ENCODE measurements at places on chromosomes 12 and 14.

DNA sequence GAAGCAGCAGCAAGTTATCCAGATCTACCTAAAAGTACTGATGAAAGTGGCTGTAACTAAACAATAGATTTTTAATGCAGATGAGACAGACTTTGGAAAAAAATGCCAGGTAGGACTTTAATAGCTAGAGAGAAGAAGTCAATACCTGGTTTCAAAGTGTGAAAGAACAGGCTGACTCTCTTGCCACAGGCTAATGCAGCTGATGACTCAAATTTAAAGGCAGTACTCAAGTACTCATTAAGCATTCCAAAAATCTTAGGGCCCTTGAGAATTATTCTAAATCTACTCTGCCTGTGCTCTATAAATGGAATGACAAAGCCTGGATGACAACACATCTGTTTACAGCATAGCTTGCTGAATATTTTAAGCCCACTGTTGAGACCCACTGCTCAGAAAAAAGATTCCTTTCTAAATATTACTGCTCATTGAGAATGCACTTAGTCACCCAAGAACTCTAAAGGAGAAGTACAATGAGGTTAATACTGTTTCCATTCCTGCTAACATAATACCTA, 68.6 kb upstream of the SYT1 start:
- DNase-seq = no peak

DNA sequence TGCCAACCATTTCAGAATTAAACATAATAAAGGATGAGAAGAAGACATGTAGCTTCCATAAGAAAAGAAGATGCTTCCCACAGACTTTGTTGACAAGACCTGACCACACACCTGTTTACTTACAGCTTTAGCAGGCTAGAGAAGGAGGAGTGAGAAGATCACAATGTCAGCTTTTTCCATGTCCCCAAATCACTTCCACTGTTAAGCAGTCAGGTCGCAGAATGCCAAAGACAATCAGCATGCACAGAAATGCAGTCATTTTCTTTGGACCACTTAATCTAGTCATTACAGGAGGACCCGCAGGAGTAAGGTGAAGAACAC, 314.9 kb downstream of the SSPN start:
- DNase-seq = no peak

DNA sequence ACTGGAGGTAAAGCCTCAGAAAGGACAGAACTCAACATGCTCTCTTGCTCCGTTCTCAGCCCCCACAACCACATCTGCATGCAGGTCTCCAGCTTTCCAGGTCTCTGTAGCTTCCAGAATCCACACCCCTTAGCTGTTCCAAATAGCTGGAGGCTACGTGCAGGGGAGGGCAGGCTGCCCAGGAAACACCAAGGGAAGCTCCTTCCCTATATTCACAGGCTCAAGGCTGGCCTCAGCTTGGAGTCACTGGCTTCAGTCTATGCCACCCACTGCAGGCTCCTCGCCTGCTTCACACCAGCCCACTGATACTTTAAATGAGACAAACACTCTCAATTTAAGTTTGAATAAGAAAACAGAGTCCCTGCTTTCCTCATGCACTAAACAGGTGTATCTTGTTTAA, 73.3 kb downstream of the ASCL4 start:
- no peak for DNase-seq

DNA sequence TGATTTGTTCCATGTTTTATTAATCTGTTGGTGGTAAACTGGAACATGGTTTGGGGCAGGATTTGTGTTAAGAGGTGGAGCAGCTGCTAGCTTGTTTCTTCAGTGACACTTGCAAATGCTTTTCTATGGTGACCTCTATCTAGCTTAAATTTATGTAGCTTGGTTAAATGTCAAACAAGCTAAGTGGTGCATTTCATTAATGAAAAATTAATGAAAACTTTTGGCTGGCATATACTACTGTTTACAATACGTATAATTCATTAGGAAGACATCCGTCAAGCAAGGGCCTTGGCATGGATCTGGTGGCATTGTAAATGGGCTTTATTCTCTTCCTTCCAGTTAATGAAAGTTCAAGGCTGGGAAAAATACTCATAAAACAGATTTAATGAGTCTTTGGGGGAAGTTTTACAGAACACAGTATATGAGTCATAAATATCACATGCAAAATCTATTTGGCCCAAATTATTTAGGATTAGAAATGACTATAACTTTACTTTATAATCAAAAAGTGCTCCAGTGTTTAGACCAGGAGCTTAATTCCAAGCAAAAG, 807.7 kb upstream of the SEL1L start:
- DNase-seq = no peak

GRCh38 chr14:76880449-76880848, 54.2 kb downstream of the LRRC74A start:
- no peak for DNase-seq

DNA sequence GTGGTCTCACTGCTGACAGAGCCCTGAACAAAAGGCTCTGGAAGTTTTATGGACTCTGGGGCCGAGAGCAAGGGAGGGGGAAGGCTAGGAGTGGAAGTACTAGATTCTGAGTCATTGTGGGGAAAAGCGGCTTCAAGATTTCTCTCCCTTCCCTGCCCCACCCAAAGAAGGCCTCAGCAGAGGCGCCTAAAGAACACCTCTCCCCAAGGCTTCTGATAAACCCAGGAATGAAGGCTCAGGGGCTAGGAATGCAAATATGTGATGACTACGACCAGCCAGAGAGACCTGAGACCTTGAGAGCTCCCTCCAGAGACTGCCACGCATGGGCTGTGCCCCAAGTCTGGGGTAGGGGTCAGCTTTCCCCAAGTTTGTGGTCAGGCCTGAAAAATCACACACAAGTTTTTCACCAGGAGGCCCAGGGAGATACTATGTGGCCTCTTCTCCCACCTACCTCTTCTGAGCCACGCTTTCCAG, 130.7 kb upstream of the HIF1A start:
- peak; percentile 100 for DNase-seq

GRCh38 chr12:20044351-20044750, 324.0 kb upstream of the PDE3A start:
- no peak for DNase-seq

GRCh38 chr14:93912782-93913181, 14.4 kb upstream of the FAM181A start:
- no peak for DNase-seq

DNA sequence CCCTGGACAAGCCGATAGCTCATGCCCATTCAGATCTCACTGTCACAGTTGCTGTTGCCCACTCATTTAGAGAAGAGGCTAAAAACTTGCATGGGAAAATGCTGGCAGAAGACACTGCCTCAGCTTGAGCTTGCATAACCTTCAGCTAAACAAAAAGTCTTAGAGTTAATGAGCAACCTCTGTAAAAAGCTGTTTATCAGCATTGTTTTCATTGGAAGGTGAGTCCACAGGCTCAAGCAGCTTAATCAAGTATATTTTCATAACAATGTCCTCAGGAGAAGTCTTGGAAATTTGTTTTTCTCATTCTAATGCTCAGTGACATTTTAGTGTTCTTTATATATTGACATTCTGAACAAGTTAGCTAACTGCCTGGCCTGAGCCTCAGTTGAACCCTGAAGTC, 872.9 kb downstream of the TMTC2 start:
- no peak for DNase-seq

- no peak for DNase-seq
These were observed 243.0 kb downstream of the TTC8 start for GRCh38 chr14:89067293-89067972.

GRCh38 chr12:112496496-112496895, 77.7 kb downstream of the PTPN11 start:
- no peak for DNase-seq

DNA sequence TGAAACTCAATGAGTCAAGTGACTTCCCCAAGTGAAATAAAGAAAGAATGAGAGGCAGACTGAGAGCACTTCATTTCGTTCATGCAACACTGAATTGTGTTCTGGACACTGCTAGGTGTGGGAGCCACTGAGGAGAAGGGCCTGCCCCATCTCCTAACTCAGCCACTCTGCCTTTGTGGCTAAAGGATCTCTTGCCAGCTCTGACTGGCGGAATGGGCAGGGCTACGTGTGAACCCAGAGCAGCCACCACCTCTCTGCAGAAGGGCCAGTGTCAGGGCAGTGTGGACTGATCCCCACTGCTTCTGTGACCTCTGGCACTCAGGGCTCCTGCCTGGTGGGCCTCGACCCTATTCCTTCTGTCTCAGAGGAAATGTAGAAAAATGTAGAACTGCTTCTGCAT, 46.5 kb upstream of the GZMB start:
- DNase-seq = no peak

DNA sequence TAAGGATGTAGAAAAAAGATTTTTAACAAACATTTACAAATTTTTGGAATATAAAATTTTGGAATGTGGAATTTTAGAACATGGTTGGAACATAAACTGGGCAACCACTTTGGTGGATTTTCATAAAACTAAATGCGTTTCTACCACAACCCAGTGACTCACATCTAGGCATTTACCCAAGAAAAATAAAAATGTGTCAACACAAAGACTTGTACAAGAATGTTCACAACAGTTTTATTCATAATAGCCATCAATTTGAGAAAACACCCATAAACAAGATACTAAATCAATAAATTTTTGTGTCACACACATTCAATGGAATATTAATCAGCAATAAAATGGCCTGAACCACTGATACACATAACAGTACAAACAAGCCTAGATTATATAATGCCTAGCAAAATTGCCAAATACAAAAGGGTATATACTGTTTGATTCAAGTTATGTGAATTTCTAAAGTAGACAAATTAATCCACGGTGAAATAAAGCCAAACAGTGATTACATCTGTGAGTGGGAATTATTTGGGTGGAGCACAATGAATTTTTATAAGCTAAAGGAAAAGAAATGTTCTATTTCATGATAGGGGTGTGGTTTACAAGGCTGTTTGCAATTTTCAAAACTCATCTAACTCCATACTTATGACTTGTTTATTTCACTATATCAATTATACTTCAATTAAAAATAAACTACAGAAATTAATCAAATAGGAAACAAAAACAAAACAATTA, 415.2 kb upstream of the OR4E1 start:
- DNase-seq = peak; percentile 15

DNA sequence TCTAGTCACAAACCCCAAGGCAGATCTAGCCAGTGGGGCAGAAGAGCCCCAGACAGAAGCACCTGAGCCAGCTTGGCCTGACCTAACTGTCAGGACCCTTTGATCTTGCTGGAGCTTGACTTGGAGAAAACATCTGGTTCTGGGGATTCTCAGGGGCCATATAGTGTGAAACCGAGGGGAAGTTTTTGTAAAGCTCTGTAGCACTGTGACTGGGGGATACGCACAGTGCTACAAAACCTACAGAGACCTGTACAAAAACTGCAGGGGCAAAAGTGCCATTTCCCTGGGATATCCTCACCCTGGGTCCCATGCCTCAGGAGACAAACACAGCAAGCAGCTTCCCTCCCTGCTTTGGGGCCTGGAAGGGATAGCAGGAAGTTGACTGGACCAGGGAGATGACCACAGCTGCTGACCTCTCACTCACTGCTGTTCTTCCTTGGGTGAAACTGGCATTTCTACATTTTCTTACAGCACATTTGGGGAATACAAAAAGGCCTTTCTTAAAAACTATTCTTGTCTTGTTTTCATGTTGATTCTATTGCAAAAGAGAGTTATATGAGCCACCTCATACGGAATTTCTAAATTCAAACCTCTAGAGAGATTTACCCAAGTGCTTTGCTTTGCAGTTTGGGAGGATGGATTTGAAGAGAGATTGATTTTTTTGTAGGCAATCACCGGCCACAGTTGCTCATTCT, 140.0 kb downstream of the DAD1 start:
- no peak for DNase-seq

DNA sequence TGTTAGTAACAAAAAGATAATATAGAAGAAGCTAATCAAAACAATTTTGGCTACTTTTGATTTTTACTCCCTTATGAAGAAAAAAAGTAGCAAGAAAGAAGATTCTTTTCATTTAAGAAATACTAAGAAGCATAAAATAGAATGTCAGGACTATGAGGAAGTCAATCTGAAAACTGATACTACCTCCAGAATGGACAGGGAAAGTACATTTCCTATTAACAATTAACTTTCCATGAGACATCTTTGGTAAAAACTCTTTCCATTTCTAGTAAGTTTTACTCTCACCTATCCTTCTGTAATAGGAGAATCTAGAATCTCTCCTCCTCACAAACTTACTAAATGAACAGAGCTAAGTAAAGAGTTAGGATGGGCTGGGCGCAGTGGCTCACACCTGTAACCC, 51.3 kb upstream of the NPFF start:
- DNase-seq = no peak

DNA sequence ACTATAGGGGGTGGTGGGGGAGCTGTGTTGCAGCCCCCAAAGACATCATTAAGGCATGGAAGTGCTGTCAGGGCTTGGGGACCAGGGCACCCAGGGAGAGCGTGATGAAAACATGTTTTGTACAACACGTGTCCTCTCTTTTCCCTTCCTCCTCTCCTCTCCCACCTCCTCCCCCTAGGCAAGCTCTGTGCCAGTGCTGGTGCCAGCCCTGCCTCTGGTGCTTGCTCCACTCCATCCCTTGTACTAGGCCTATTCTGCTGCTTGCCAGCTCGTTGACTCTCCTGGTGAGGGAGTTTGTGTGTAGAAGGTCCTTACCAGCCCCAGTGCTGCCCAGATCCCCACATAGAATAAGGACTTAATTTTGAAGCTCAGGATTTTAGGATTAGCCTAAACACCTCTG, 3.2 kb upstream of the RARG start:
- no peak for DNase-seq

GRCh38 chr12:50690925-50691324, 73.0 kb upstream of the ATF1 start:
- DNase-seq = no peak

GRCh38 chr12:81558031-81558430, 201.1 kb downstream of the PPFIA2 start:
- peak; percentile 64 for DNase-seq

- peak; percentile 12 for DNase-seq
These were observed 915.9 kb downstream of the SLC6A15 start for GRCh38 chr12:83996671-83997070.

DNA sequence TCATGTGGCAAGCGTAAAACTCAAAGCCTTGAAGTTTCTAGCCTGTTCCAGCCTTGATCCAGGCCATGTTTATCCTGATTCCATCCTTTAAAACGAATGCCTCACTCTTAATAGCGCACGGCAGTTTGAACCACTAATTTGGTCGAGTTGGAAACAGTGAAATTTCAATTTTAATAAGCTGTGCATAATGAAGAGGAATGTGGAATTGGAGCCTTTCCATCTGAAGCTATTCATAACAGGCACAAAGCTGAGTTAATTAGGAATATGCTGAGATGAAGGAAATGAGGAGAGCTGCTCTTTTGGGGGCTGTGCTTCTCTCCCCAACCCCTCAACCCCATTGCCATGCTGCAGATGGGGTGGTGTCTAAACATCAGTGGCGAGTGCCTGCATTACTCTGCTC, 70.7 kb downstream of the PTPN11 start:
- DNase-seq = no peak

DNA sequence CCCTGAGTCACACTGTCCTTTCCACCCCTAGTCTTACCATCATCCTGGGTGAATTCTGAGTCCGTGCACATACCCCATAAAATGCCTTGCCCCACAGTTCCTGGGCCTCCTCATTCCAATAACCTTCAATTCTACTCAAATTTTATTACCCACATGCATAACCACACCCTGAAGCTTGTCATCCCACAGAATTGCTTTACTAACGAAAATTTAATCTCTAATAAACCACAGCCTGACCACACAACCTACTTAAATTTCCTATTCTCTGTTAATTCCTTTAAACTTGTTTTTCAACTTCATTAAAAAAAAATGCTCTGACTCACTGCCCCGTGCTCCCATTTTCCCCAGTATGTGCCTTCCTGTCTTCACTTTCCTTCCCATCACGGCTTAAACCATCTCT, 205.9 kb downstream of the PHLDA1 start:
- DNase-seq = peak; percentile 88

GRCh38 chr12:71541583-71541982, 102.0 kb downstream of the LGR5 start:
- DNase-seq = no peak

Measured in fibroblast of skin of back (primary cell).